ENCODE measurements at places on chromosomes 6 and 20. TPM values are rescaled to one million over a fixed set of nuclear protein-coding genes. Genes with fewer than 3 reads are reported as not detected.

DNA sequence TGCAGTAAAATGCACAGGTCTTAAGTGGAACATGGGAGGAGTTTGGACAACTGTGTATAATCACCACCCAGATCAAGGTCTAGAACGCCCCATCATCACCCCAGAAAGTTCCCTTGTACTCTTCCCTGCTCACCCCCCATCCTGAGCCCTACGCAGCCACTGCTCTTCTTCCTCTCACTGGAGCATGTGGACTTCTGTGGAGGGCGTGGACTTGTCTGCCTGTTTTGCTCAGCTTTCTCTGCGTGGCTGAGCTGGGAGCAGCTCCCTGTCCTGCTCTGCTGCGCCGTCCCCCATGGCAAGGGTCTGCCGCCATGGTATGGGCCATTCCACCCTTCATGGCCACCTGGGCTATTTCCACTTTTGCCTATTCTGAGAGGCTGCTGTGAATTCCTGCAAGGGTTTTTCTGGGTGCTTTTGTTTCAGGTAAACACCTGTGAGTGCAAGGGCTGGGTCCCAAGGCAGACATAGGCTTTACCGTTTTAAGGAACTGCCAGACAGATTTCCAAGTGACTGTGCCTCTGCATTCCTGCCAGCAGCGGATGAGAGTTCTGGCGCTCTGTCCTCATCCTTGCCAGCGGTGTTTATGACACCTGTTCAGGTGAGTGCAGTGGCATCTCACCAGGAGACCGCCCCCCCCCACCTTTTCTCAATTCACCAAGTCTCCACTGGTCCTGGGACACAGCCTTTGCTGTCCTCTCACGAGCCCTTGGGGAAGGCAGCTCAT lies 19.7 kb downstream of the PCK1 start:
- no peak for DNase-seq

The OXT gene
- 1.0 TPM for polyA plus RNA-seq

DNA sequence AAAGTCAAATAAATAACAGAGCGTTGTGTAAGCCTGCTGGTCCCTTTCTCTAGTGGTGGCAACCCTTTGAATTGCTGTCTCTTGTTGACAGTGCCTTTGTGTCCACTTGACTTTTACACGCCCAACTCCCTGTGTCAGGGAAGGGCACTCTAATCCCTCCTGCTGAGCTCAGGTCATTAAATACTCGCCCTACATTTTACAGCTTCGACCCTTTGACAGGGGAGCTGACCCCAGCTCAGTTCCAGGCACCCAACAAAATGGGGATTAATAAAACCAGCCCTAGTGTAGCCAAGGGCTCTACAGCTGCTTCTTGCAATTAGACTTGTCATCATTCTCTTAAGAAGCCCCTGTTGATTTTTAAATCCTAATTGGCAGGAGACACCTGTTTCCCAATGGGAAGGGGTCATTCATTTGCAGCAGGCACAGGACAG lies 308.2 kb downstream of the EYA4 start:
- no peak for DNase-seq

DNA sequence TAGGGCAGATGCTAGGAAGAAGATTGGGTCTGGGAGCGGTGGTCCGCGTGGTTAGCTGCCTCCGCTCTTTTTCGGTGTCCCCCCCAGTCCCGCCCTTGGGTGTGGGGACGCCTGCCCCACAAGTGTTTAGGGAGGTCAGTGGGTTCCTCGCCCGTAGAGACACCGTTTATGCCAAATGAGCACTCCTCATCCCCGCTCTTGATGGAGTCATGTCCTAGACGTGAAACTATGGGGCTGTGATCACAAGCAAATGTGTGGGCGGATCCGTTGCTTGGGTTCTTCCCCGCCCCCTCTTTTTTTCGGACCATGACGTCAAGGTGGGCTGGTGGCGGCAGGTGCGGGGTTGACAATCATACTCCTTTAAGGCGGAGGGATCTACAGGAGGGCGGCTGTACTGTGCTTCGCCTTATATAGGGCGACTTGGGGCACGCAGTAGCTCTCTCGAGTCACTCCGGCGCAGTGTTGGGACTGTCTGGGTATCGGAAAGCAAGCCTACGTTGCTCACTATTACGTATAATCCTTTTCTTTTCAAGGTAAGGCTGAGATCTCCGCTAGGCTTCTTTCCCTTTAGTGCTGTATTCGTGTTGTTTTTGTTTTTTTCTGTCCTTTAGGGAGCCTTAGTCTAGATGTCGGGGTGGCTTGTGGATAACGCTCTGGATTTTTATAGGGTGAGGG lies at the start of gene HSP90AB1:
Gene HSP90AB1 (plus strand): TSS at position 439 of the 675 bp plus-strand sequence. CDS start 1,529 bp downstream, outside the sequence.
- peak; percentile 97 for DNase-seq

- no peak for DNase-seq
Observed at GRCh38 chr20:58988565-58988882, 7.5 kb downstream of the NELFCD start.

DNA sequence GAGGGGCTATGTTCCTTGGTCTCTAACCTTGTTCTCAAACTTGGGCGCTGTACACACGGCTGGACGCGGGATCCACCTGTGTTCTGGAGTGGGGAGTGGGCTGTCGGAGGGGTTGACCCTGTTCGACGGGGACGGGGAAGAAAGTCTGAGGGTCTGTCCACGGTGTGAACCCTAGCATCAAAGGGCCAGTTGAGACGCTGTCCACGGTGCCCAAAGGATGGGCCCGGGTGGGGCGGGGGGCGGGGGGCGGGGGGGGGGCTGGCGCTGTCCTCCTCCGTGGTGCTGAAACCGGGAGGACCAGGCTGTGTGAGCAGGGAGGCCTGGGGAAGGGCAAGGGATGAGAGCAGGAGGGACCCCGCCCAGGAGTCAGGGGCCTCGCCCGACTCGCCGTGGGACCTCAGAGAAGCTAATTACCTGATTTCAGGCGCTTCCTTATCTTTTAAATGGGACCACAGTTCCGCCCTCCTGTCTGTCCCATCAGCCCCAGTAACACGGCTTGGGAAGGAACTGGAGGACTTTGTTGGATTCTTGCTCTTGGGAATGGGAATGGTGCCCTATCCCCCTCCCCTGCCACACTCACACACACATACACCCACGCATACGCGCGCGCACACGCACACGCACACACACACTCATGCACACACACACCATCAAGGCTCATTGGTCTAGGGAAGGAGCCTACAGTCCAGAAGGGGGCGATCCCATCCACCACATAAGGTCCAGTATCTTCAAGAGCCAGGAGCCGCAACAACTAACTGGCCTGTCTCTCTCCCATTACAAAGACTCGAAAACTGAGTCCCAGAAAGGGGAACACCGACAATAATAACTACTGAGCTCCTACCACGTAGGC lies 1.0 kb upstream of the VSTM2L start:
- DNase-seq, result peak; percentile 47

DNA sequence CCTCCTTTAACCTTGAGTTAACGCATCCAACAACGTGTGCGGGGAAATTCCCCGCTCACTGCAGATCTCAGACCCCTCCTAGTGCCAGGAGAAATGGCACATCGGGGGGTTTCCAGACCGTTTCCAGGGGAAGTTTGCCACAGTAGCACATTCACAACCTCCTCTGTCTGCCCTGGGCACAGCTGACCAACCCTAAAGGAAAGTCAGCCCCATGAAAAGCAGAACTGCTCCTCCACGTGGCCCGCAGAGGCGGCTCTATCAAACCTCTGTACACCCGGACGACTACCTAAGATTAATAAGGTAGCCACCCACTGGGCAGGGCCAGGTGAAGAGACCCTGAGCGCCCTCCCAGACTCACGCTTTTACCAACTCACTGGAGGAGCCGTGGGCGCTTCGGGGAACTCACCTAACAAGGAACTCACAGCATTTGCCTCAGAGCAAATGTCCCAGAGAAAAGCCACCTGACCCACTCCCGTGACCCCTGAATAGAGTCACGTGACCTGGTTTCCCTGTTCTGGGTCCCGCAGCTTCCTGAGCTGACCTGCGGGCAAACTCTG lies 93.1 kb downstream of the PRND start:
- DNase-seq, result no peak

DNA sequence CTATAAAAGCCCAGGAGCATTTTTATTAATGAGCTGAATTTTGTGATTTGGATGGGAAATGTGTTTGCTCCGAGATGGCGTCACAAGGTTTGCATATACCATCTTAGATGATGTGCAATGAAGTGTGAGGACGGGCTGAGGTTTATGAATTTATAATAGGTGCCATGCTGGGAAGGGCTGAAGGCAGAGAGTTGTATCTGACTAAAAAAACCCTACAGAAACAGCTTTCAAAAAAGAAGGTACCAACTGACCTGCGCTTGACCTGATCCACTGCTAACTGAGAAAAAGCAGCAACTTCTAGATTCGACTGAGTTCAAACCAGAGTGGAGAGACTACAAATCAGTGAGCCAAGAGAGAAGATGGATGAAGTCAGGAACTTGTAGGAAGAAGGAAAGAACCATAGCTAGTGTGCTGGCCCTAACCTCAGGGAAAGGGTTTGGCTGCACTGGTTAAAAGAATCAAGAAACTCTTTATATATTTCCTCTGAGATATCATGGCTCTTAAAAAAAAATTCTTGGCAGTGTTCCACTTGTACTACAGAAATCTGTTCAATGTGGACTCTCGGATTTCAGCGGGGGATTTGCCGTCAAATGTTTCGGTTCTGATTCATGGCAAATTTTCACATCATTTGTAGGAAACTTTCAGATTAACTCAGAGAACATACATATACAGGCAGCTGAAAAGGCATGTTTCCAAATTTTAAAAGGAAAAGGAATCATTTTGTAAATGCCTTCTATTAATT lies 56.5 kb upstream of the HDGFL1 start:
- no peak for DNase-seq

GRCh38 chr6:140379919-140380318 lies 1005.5 kb upstream of the CITED2 start:
- DNase-seq, result no peak

GRCh38 chr6:5606546-5606945 lies 345.2 kb downstream of the FARS2 start:
- DNase-seq, result no peak

GRCh38 chr6:11604836-11605506 lies 67.4 kb downstream of the TMEM170B start:
- no peak for DNase-seq

The ULBP2 gene
- 0.70 TPM for polyA plus RNA-seq

- DNase-seq, result peak; percentile 5
Observed at GRCh38 chr6:88238065-88238464, 71.9 kb upstream of the CNR1 start.

The CD83 gene
- polyA plus RNA-seq, result 9.5 TPM

- no peak for DNase-seq
Observed at GRCh38 chr6:33820784-33821520, 17.1 kb upstream of the MLN start.

The PRPH2 gene
- polyA plus RNA-seq, result 3.0 TPM

The ZSCAN9 gene
- 24.2 TPM for polyA plus RNA-seq

DNA sequence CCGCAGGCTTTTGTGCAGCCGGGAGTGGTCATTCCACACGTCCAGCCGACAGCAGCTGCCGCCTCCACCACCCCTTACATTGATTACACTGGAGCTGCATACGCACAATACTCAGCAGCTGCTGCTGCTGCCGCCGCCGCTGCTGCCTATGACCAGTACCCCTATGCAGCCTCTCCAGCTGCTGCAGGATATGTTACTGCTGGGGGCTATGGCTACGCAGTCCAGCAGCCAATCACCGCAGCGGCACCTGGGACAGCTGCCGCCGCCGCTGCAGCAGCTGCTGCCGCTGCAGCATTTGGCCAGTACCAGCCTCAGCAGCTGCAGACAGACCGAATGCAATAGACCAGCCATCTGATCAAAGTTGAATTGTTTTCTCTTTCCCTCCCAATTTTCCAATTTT lies 10.6 kb downstream of the RBM24 start:
- no peak for DNase-seq

GRCh38 chr6:149150801-149151398 lies 166.6 kb upstream of the TAB2 start:
- no peak for DNase-seq

The VARS2 gene
- polyA plus RNA-seq, result 64.7 TPM

DNA sequence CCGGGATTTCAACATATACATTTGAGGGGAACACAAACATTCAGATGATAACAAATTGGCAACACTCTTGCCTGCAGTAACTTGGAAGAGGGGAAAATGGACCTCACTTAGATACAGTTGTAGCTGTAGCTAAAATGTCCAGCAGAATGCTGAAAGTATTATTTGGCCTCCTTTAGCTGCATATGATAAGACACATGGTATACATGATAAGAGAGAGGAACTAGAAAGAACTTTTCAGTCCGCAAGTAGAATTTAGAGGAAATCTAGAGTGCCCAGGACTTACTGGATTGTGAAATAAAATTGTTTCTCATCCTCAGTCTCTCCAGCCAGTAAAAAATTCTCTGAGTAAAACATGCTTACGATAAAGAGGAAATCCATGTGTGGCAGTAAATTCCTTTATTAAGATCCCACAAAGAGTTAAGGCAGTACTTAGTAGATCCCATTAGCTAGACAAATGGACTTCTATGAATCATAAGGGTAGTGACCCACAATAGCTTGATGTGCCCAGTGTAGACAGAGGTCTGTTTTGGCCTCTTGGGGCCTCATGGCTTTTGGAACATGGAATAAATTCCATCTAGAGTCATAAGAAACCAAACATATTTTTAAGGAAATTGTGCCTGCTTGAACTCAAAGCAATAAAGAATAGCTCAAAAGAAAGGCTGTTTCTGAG lies 87.9 kb upstream of the RBM24 start:
- no peak for DNase-seq

The NKAPL gene
- 2.3 TPM for polyA plus RNA-seq

DNA sequence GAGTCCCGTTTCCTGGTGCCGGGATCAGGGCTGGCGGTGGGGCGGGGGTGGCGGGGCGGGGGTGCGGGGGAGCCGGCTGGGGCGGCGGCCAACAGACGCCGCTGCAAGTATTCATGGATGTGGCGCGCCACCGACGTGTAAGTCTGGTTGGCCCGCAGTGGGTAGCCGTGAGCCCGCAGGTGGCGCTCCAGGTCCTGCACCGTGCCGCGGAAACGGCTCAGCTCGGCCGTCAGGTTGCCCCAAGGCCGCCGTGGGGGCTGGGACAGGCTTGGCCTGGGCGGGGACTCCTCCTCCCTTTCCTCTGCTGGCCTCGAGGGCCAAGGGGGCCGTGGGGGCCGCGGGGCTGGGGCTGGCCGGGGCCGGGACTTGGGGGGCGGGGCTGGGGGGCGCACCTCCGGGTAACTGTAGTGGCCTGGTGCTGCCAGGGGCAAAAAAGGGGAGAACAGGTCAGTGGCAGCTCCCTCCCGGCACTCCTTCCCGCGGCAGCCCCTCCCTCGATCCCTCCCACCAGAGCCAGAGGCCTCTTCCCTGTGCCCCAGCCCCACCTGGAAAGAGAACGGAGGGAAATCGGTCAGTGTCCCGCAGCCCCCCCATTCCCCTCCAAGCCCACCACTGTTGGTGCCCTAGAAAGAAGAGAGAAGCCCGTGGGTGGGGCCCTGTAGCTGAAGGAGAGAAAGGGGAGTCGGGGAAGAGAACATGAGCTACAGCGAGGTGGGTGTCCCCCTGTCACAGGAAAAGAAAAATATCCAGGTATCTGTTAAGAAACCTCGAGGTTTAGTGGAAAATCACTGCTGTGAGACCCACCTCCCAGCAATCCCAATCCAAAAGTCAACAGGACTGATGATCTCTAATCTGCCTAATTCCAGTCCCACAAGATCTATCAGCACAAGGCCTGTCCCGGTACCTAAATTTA lies 21.3 kb downstream of the TNXB start:
- DNase-seq, result peak; percentile 68

The SPATA25 gene
- polyA plus RNA-seq, result 8.2 TPM

DNA sequence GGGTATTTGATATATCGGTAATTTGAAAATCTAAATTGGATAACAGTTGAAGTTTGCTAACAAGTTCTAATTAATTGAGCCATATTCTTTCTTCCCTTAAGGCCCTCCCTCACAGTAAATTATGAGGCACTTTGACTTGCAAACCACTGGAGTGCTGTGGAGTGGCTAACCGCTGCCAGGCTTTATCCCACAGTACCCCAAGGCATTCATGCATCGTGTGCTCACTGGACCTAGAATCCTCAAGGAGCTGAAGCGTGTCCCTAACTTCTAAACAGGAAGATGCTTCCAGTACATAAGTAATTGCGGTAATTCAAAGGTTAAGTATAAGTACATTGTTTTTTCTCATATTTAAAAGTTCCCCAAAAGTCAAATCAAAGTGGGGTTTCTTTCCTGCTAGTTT lies 499.9 kb downstream of the TFAP2A start:
- DNase-seq, result no peak
